ENCODE measurements at places on chromosomes 16 and 17.

- DNase-seq: peak; percentile 47
Observed at GRCh38 chr17:69335058-69335457, 8.1 kb upstream of the ABCA5 start.

DNA sequence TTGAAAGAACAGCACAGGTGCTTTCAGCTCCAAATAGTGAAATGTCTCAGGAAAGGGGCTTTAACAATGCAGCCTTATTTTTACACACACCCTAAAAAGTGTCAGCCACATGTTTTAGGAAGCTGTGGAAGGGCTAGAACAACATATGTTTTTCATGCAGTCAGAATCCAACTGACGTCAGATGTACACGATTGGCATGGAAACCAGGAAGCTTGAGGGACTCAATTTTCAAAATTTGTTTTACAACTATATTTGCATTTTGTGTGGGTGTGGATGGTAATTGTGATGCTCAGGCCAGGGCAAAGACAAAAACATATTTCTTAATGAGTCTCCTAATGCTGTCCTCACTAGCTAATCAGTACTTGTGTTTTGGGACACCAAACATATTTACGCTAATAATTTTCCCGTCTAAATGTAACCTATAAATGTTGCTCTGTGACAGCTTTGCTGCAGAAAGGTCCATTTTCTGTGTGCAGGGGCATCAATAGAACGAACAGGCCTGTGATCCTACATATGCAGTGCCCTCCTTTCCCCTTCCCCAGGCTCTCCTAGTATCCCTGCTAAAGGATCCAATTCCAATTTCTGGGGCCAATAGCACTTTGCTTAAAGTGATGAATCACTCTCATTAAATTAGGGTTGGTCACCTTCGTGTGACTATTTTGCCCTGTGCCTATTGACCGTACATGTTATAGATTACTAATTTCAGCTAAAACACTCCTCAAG, 434.0 kb upstream of the CDH5 start:
- no peak for DNase-seq

- DNase-seq: peak; percentile 45
Observed at GRCh38 chr17:2398655-2399571, 1.9 kb downstream of the MNT start.

GRCh38 chr17:78038748-78039288, 80.3 kb downstream of the TNRC6C start:
- no peak for DNase-seq

DNA sequence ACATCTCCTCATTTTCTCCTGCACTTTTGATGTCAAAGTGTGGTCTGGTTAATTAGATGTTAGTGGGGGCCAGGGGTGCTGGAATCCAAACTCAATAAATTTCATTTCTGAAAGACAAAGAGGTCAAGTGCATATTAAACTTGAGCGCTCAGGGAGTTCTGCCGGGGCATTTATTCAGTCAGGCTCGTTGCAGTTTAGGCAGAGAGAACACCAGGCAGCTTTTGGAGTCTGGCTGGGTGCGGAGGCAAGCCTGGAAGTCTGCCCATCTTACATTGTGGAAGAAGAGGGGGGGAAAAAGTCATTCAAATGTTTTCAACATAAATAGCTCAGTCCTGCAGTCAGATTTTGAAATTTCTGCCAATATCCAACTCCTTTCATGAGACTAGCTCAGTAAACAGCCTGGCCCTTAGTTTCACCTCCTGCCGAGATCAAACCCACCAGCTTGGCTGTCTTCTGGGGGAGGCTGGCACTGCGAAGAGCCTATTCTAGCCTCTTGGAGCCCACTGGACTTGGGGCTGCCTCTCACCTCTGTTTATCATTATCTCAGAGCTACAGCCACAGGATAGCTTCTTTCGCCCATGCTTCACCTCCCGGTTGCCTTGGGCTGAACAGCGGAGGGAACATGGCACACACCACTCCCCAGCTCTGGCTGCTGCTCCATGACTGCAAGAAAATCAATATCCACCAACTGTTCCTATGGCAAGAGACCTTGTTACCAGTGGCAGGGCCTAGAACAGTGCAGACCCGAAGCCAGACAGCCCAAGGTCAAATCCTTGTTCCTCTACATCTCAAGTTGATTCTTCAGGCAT, 177.4 kb upstream of the CDH5 start:
- no peak for DNase-seq

DNA sequence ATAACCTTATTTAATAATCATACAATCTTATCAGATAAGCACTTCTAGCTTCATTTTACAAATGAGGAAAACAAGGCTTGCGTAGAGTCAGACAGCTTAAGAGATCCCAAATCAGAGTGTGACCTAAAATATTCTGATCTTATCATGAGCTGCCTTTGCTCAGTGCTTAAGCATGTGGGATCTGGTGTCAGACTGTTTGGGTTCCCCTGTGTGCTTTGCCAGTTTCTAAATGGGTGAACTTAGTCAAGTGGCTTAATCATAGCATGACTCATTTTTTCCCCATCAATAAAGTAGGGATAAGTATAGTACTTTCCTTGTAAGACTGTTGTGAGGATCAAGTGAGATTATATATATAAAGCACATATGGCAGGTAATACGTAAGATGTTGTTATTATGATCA, 612.6 kb upstream of the C16orf82 start:
- no peak for DNase-seq

DNA sequence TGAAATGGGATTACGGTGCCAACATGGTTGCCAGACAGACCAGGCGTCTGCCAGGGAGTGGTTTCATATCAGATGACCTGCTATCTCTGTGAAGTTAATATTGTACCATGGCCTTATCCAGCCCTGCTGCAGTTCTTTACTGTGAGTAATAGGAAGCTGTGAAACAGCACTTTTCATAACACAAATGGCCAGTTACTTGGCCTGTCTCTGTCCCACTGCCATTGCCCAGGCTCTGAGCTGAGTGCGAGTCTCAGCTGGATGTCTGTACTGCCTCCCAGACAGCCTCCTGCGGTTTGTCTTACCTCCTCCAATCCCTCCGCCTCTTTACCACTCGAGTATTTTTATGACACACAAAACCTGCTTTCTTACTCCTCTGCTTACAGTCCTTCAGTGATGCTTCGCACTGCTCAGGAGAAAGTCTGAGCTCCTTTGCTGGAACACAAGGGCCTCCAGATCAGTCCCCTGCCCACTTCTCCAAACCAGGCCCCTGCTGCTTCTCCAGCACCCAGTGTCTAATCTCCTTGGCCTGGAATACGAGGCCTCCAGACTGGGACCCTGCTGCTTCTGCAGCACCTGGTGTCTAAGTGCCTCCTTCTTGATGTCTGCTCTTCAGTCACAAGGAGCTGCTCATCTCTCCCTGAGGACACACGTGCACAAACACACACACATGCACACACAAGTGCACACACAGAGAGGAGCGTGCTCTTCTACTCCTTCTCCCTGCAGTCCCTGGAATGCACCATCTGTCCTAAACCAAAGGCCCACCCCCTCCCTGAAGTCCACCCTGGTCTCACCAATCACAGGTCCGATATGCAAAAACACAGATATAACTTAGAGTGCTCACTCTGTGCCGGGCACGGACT, 17.1 kb upstream of the RHOT1 start:
- no peak for DNase-seq

- DNase-seq: no peak
Observed at GRCh38 chr16:89152831-89153700, 18.5 kb upstream of the CDH15 start.

DNA sequence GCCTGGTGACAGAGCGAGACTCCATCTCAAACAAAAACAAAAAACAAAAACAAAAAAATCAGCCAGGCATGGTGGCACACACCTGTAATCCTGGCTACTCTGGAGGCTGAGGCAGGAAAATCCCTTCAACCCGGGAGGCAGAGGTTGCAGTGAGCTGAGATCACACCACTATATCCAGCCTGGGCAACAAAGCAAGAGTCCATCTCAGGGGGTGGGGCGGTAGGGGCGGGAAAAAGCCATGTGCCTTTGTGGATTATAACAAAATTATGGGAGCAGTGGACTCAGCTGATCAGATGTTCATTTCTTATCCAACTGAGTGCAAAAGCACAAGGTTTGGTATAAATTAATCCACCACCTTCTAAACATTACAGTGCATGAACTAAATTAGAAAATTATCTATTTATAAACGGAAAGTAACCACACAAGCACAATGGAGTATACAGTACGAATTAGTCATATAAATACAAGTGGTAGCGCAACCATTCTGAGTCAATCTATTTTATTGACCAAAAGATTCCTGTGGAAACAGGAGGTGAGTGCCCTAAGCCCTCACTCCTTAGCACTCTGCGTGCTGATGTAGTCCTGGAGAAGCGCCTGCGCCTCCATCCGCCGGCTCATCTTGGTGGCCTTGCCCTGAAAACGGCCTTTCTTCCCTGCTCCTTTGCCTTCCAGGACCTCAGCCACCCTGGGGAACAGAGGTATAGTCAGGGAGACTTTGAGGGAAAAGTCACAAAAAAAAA, 14.0 kb downstream of the AARSD1 start:
- DNase-seq: no peak

GRCh38 chr16:84486126-84486525, 18.3 kb downstream of the MEAK7 start:
- no peak for DNase-seq

DNA sequence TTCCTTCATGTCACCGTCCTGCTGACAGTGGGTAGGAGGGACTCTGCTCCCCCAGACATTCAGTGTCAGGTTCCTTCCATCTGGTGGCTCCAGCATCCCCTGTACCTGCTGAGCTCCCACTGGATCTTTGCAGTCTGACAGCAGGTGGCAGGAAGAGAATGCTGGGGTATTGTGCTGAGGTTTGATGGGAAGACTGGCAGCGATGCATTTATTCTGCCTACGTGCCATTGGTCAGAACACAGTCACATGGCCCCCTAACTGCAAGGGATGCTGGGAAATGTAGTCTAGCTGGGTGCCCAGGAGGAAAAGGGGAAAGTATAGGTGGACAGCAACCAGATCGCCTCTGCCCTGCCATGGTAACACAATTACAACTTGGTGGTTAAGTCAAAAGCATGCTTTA, 44.4 kb downstream of the IRX3 start:
- DNase-seq: peak; percentile 1

DNA sequence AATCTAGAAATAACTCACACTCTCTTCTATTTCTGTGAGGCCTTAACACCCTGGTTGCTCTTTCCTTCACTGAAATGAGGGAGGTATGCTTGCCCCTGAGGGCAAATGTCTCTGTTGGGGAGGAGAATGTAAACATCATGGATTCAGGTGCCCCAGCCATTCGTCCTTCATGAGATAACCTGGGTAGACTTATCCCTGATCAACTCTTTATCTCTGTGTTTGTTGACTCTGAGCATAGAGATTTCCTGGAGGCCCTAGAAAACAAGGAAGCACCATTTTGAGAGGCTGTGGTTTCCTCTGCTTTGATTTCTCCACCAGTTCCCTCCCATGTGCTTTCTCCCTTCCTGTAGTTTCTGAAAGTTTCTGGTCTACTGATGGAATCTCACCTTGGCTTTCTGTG, 77.3 kb downstream of the PHKB start:
- DNase-seq: no peak

DNA sequence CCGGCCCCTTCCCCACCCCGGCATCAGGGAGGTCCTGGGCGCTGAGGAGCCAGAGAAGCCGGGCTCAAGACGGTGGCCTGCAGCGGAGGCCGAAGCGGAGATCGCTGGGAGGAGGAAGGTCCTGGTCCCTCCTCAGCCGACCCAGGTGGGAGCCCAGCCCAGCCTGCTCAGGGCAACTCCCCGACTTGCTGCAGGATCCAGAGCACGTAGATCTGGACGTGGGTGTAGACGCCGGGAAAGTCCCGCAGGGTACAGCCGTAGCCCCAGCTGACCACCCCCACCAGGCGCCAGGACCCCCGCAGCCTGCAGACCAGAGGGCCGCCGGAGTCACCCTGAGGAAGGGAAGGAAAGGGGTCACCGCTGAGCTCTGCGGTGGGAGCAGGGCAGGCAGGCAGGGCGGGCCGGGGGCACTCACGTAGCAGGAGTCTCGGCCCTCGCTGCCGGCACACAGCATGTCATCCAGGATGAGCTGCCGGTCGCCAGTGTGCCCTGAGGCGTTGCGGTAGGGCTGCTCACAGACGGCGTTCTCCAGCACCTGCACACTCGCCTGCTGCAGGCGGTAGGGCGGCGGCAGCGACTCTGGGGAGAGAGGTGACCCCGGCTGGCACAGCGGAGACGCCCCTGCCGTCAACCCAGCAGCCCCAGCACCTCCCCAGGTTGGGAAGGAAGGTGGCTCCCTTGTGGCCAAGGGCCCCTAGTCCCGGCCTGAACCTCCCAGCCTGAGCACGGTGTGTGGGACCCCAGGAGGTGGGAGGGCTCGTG, 5.4 kb downstream of the TPSD1 start:
- no peak for DNase-seq

DNA sequence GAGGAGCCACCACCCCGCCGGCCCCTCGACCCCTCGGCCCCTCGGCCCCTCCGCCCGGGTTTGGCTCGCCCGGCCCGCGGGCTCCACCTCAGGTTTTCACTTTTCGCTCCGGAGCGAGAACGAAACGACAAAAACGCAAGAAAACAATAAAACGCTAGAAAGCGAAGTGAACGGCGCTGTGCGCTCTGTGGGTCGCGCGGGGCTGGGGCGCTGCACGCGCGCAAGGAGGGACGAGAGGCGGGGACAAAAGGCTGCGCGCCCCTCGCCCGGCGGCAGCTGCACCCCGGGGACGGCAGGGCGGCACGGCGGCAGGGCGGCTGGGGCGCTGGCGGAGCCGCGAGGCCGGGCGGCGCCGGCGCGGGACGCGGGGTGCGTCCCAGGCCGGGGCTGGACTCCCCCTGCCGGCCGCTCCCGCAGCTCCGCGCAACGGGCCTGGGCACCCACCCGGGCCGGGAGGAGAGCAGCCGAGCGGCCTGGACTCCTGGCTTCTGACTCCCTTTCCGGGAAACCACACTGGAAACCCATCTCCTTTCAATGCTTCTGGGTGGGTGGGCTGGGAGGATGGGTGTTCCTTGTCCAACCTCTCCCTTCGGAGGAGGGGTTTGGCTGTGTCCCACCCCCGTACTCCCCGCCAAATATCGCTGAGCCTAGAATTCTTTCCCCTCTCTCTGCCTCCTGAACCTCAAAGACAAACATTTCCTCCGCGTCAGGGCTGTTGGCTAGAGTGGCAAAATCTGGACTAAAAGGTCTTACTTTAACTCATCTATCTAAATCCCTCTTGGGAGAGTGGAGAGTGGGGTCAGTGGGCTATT, 9.9 kb downstream of the TBX2 start:
- DNase-seq: peak; percentile 58

GRCh38 chr17:81222906-81223761, at the start of gene CEP131:
CEP131 (minus strand) TSS chr17:81222965; CDS start chr17:81220056, 2,909 bp downstream.
- peak; percentile 99 for DNase-seq

DNA sequence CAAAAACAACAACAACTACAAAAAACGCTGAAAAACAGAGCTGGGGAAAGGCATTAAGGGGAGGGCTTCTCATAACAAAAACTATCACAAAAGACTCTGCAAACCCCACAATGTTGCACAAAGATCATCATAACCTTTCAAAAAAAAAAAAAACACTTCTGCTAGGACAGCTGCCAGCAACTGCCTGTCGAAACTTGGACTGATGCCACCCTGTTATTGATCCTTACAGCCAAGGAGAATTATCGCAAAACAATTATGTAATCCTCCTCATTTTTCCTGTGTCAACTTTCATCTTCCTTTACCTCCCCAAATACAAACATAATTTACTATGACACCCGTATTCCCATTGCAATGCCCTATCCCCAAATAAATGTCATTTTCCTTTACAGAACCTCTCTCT, 9.3 kb downstream of the CCDC40 start:
- no peak for DNase-seq
